ENCODE measurements at places on chromosomes 16 and 17.

DNA sequence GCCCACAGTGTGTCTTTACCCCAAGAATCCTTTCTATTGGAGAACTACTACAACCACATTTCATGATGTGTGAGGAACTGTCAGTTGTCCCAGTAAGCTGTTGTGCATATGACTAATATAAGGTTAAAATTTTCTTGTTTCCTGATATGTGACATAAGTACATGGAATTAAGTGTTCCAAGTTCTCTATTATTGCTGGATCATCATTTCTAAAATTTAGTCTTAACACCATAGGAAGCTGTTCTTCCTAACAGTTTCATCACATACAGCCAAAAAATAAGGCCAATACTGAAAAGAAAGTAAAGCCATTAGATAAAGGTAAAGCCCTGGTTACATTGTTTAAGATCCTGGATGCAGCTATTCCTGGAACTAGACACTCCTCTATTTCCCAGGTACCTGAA is 620.9 kb upstream of the CDH8 start:
- H3K27me3 ChIP-seq, result no peaks in the 10 kb centered on the region
- no peaks in the 10 kb centered on the region for H3K4me1 ChIP-seq
- H3K4me3 ChIP-seq, result no peak overlapping the region
- no peak overlapping the region for H3K27ac ChIP-seq

GRCh38 chr16:75256696-75257343 is 5.4 kb upstream of the BCAR1 start:
- peak overlapping the region; percentile 45 for H3K27ac ChIP-seq
- no peak for DNase-seq
- H3K27me3 ChIP-seq, result no peaks in the 10 kb centered on the region

GRCh38 chr16:59087641-59088040 is 353.5 kb upstream of the GOT2 start:
- H3K4me3 ChIP-seq, result no peak overlapping the region
- no peaks in the 10 kb centered on the region for H3K36me3 ChIP-seq
- no peak for DNase-seq
- no peaks in the 10 kb centered on the region for H3K27me3 ChIP-seq

GRCh38 chr16:17307504-17307903 is 163.3 kb downstream of the XYLT1 start:
- DNase-seq, result no peak
- no peak overlapping the region for H3K4me3 ChIP-seq
- H3K4me1 ChIP-seq, result peaks cover 14% of the 10 kb centered on the region
- no peak overlapping the region for H3K27ac ChIP-seq

DNA sequence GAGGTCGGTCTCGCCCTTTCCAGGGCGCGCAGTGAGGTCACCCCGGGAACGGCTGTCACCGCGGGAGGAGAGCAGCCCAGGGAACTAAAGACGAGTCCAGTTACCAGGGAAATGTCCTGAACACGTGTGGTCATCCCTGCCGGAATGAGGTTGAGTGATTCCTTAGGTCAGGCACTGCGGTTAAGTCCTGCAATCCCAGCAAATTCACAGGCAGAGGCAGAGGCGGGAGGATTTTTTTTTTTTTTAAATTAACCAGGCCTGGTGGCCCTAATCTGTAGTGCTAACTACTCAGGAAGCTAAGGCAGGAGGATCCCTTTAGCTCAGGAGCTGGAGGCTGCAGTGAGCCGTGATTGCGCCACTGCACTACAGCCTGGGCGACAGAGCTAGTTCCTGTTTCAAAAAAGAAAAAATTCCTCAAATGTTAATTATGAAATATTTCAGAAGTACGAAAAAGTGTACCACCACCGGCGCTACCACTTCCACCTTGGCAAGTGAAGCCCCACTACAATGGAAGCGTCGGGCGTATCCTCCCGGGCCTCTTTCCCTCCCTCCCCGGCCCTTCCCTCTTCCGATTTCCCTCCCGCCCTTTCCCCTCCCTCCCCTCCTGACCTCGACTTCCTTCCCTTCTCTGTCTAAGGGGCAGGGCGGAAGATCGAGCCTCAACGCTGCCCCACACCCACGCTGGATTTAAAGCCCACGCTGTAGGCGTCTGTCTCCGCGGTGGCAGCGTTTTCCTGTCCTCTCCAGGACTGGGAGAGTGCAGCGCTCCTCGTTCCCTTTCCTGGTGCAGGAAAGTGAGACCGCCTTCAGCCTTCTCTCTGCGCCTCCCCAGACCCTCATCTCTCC is 27.3 kb downstream of the SLFN11 start:
- H3K27me3 ChIP-seq, result peaks cover 19% of the 10 kb centered on the region
- no peaks in the 10 kb centered on the region for H3K36me3 ChIP-seq
- H3K4me1 ChIP-seq, result peaks cover 5% of the 10 kb centered on the region
- H3K4me3 ChIP-seq, result peak overlapping the region; percentile 63

DNA sequence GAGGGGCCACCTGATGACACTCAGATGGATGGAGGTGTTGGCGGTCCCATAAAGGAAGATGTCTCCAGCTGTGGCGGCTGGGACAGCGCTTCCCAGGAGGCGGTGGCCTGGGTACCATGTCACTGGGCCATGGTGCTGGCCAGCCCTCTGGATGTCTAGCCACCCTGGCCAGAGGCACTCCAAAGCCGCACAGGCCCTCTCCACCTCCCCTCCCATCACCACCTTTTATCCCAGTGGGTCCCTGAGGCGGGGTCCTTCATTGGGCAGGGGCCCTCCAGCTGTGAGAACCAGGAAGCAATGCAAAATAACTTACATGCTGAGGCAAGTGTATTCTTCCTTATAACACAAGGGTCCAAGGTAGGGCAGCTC is 23.1 kb downstream of the RAB11FIP4 start:
- H3K27ac ChIP-seq, result no peak overlapping the region
- no peaks in the 10 kb centered on the region for H3K36me3 ChIP-seq
- no peak overlapping the region for H3K4me3 ChIP-seq
- no peak for DNase-seq
- H3K4me1 ChIP-seq, result peaks cover 7% of the 10 kb centered on the region
- no peaks in the 10 kb centered on the region for H3K27me3 ChIP-seq

DNA sequence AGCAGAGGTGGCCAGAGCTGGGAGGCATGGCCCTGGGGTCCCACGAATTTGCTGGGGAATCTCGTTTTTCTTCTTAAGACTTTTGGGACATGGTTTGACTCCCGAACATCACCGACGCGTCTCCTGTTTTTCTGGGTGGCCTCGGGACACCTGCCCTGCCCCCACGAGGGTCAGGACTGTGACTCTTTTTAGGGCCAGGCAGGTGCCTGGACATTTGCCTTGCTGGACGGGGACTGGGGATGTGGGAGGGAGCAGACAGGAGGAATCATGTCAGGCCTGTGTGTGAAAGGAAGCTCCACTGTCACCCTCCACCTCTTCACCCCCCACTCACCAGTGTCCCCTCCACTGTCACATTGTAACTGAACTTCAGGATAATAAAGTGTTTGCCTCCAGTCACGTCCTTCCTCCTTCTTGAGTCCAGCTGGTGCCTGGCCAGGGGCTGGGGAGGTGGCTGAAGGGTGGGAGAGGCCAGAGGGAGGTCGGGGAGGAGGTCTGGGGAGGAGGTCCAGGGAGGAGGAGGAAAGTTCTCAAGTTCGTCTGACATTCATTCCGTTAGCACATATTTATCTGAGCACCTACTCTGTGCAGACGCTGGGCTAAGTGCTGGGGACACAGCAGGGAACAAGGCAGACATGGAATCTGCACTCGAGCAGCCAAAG is 2.3 kb downstream of the CSF3 start:
- no peak overlapping the region for H3K27ac ChIP-seq
- no peak for DNase-seq
- H3K36me3 ChIP-seq, result peaks cover 33% of the 10 kb centered on the region

DNA sequence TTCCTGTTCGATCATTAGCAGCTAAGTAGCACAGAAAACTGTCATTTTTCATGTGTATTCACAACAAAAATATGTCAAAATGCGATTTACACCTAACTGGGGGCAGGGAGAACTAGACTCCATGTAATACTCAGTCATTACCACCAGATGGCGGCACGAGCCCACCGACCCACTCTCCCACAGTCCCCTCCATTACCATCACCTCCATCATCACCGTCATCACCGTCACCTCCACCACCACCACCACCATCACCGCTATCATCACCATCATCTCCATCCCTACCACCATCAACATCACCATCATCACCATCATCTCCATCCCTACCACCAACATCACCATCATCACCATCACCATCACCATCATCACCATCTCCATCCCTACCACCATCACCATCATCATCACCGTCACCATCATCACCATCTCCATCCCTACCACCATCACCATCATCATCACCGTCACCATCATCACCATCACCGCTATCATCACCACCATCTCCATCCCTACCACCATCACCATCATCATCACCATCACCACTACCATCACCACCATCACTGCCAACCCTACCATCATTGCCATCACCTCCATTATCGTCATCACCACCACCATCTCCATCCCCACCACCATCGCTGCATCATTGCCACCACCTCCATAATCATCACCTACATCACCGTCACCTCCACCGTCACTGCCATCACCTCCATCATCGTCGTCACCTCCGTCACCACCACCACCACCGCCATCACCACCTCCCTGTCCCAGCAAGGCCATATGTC is 14.4 kb downstream of the NDUFAF8 start:
- H3K27me3 ChIP-seq, result no peaks in the 10 kb centered on the region
- H3K4me3 ChIP-seq, result peak overlapping the region; percentile 38
- H3K4me1 ChIP-seq, result no peaks in the 10 kb centered on the region
- no peak overlapping the region for H3K27ac ChIP-seq

GRCh38 chr17:77726549-77727006 is 231.9 kb upstream of the TNRC6C start:
- no peak overlapping the region for H3K27ac ChIP-seq
- no peaks in the 10 kb centered on the region for H3K27me3 ChIP-seq
- no peak for DNase-seq
- no peaks in the 10 kb centered on the region for H3K4me1 ChIP-seq
- H3K4me3 ChIP-seq, result no peak overlapping the region
- H3K36me3 ChIP-seq, result no peaks in the 10 kb centered on the region

Data from trophoblast cell (in vitro differentiated cells and primary cell).